ENCODE measurements at places on chromosomes 3 and 15. TPM values are rescaled to one million over a fixed set of nuclear protein-coding genes. Genes with fewer than 3 reads are reported as not detected.

DNA sequence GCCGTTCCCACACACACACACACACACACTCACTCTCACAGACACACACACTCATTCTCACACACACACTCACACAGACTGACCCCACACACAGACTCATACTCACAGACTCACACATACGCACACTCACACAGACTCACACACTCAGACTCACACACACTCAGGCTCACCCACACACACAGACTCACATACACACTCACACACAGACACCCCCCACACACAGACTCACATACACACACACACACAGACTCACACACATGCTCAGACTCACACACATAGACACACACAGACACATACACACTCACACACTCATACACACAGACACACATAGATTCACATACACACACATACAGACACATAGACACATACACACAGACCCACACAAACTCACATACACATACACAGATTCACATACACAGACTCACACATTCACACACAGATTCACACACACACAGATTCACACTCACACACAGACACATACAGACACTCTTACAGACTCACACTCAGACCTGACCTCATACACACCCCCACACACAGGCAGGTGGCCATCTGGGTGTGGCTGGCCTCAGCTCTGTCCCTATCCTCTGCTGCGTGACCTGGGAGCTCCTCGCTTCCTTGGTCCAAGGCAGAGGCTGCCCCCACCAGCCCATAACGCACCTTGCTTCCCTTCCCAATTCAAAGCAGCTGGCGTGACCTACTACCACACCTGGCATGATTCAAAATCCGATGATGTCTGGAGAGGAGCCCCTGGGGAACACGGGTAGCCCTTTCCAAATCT is 1.9 kb downstream of the C3orf22 start:
- no peak for DNase-seq

GRCh38 chr3:72651498-72651897 is 196.7 kb downstream of the SHQ1 start:
- no peak for DNase-seq

- no peak for DNase-seq
Observed at GRCh38 chr3:153927107-153927506, 194.1 kb upstream of the ARHGEF26 start.

DNA sequence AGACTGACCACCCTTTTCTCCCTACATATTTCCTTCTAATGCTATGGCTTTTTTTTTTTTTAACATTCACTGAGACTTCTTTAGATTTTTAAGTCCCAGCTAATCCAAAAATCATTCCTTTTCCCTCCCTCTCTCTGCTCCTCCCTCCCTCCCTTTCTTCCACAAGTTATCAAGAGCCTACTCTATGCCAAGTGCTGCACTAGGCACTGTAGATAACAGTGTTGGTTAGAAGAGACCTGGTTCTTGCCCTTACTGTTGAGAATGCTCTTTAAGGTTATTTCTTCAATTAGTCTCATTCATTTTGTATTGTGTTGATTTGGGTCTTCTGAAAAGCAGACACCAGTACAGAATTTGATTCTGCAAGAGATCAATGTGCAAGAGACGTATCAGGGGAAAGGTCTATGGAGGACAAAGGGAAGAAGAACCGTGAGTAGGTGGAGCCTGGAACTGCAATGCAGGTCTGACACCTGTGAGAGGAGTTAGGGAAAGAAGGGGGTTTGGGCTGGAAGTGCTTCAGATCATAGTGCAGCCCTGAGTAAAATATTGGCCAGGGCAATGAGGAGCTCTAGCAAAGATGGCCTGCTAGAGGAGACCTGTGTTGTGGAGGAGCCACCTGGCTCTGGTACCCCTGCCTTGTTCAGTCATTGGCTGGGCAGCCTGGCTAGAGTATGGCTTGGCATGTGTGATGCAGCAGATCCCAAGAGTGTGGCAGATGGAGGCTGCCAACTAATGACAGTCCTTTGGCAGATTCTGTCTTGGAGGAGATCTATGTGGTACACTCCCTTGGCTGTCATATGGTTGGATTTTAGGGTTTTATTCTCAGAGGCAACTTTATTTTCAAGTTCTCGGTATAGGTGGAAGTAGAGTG is 9.7 kb upstream of the PCOLCE2 start:
- no peak for DNase-seq

DNA sequence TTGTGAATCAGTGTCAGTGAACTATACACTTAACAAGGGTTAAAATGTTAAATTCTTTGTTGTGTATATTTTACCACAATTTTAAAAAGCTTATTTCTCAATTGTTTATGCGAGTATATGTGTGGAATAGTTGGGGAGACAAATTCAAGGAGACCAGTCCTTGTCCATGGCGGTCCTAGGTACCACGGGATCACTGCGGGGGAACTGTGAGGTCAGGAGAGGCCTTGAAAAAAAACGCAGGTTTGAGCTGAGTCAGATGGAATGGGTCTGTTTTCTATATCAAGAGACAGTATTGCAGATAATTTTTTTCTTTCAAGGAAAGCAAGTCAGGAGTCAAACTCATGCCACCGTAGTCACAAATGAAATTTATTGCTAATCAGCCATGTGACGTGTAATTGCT is 18.5 kb downstream of the IGF1R start:
- no peak for DNase-seq

DNA sequence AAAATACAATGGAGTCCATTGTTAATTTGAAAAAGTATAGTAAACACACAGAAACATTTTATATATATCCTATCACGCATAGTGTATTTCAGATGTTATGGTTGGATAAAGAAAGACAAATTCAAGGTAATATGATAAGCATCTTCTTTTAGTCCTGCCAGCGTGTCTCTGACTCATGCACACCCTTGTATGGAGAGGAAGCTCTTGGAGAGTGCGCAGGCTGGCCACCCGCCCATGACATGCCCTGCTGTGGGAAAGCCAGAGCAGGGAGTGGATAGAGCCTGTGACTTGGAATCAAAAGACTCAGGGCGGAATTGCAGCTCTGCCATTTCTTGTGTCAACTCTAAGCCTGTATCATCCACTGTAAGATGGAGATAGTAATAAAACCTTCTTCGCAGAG is 23.0 kb upstream of the COPG1 start:
- DNase-seq: no peak

- no peak for DNase-seq
Observed at GRCh38 chr3:82643948-82644347, 882.5 kb upstream of the GBE1 start.

DNA sequence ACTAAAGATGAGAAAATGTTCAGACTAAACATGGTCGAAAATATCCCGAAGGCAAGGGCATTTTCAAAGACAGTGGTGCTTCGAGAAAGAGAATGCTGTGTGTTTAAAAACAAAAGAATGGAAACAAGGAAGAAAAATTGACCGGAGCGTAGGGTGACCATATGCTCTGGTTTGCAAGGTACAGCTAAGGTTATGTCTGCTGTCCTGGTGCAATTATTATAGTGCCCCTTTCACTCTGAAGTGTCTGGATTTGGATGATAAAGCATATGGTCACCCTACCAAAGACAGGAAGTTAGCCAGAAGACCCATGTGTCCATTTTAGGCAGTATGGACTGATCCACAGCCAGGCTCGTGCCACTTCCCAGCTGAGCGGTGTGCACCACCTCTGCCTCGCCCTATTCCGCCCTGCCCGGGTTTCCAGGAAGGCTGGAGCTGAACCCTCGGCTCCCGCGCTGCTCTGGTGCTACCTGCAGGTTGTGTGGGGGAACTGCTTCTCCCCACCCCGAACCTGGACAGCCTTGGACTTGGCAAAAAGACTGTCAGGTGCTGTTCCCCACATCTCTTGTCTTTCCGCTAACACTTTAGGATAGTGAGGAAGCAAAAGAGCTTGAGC is 25.2 kb downstream of the GOLGA6D start:
- no peak for DNase-seq

- DNase-seq: no peak
Observed at GRCh38 chr15:76282465-76282864, 28.8 kb downstream of the ETFA start.

GRCh38 chr3:12370758-12371157 is 81.9 kb downstream of the PPARG start:
- no peak for DNase-seq

GRCh38 chr3:10247679-10248183 is 528 bp upstream of the TATDN2 start:
- DNase-seq: no peak

GRCh38 chr15:74242441-74243185 is 6.5 kb downstream of the CCDC33 start:
- no peak for DNase-seq

DNA sequence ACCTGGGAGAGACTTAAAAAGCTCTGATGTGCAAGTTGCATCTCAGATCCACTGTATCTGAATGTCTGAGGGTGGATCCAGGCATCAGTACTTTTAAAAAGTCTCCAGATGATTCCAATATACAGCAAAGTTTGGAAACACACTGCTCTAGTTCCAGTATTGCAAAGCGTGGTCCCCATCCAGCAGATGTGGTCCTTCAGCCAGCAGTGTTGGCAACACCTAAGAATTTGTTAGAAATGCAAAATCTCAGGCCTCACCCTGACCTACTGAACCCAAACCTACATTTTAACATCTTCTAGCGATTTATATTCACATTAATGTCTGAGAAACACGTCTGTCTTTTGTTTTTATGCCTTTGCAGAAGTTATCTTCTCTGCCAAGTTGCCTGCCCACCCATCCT is 32.2 kb upstream of the SGO1 start:
- no peak for DNase-seq

- no peak for DNase-seq
Observed at GRCh38 chr3:129855832-129856419, 37.6 kb downstream of the TMCC1 start.

- DNase-seq: no peak
Observed at GRCh38 chr15:81785679-81786078, 260.1 kb downstream of the MEX3B start.

DNA sequence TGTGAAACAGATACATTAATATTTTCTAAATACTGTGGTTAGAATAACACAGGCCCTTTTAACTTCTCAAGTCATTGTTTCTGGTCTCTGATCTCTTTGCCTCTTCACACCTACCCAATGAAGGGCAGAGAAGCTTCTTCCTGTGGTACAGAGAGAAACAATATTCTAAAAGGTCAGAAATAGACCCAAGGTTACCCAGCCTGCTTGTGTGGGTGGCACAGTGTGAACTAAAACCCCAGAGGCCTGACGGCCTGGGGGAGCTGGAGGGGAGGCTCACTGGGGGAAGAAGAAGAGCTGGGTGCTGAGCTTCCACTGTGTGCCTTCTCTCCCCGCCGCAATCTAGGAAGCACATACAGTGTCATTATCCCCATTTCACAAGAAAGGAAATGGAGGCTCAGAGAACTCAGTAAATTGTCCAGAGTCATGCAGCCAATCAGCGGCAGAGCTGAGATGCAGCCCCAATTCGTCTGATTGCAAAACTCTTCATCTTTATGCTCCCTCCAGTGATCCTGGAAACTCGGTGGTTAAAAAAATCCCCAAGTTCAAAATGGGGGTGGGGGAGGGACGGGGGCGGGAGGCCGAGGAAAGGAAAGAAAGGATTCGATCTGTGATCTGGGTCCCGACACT is 64.1 kb upstream of the HEG1 start:
- no peak for DNase-seq

DNA sequence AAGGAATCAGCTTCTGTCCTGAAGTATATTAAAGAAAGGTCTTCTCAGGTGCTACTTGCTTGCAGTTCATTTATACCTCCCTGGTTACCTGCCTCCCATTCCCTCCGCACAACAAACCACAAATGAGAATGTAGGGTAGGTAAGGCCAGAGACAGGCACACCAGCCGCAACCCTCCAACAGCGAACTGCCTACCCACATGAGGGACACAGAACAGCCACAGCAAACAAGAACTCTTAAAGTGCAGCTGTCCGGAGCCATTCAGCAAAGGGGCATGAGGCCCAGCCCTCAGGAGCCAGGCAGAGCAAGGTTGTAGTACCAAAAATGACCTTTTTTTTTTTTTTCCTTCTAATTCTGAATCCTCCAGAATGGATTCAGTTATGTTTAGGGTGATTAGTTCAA is 52.4 kb downstream of the SPSB4 start:
- no peak for DNase-seq

DNA sequence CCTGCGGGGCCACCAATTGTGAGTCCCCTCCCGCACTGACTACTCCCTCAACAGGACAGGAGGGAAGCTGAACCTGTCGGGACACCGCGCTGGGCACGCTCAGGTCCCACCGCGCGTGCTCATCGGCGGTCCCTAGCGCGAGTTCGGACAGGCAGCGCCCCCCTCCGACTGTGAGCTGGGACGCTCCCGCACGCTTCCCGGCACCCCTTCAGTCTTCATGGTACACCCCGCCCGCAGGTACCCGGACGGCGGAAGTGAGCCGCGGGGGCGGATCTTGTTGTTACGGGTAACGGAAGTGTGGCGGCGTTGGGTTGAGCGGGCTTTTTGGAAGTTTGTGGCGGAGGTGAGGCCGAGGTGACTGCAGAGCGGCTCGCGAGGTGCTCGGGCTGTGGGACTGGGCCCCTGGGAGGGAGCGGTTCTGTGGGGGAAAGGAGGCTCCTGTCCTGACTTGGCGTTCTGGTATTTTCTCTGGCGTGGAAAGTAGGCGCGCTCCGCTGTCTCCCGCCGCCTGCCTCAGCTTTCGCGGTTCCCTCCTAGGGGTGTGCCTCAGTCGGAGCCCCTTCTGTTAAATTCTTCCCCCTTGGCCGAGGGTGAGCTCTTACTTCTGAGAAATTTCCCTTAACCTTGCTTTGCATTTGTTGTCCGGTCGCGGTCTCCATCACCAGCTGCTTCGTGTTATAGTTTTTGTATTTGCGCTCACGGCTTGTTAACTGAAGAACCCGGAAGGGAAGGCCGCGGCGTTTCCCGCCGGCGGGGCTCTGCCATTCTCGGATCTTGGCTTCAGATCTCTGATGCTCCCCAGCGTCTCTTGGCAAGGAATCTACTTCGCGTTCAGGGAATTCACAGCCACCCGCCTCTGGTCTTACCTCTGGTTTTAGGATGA is at the start of gene FANCI:
FANCI (plus strand) TSS at position 289 of the 883 bp plus-strand sequence. CDS start 3,669 bp downstream, outside the sequence.
- DNase-seq: peak; percentile 95

- no peak for DNase-seq
Observed at GRCh38 chr3:110568246-110568645, 503.4 kb upstream of the NECTIN3 start.

APOD gene
- polyA plus RNA-seq: 200 TPM

ARL6IP5 gene
- polyA plus RNA-seq: 130 TPM

SLC2A2 gene
- 0.05 TPM for polyA plus RNA-seq

PPM1L gene
- polyA plus RNA-seq: 3.3 TPM

SLC22A14 gene
- 0.21 TPM for polyA plus RNA-seq

HDC gene
- 2.1 TPM for polyA plus RNA-seq

LACTB gene
- 22.3 TPM for polyA plus RNA-seq

ROBO1 gene
- polyA plus RNA-seq: 13.3 TPM

SLC12A8 gene
- polyA plus RNA-seq: 0.80 TPM

Measured in thymus (tissue), 14 donors.